ENCODE measurements at places on chromosomes 2 and 18. TPM values are rescaled to one million over a fixed set of nuclear protein-coding genes. Genes with fewer than 3 reads are reported as not detected.

HTR2B gene
- not detected for total RNA-seq

FSIP2 gene
- total RNA-seq = 0.36 TPM

GRCh38 chr2:209501579-209501978, 77.7 kb downstream of the MAP2 start:
- DNase-seq = no peak
- H3K4me1 ChIP-seq = no peaks in the 10 kb centered on the region
- H3K36me3 ChIP-seq = no peaks in the 10 kb centered on the region
- H3K4me3 ChIP-seq = no peak overlapping the region
- H3K27ac ChIP-seq = no peak overlapping the region

DNA sequence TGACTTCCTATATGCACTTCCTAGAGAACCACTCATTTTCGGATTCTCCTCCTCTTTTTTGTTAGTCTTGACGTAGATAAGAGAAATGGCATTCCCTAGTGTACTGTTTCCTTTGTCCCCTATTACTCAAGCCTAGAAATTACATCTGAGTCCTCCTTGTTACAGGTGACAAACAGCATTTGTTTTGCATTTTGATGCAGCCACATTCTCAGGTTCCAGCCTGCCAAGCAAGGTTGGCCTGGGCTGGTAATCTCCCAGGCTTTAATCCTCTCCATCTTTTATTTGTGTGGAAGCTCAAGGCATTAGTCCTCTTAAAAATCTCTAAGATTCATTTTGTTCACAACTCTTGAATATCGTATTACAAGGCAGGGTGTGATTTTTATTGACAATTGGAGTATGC, 318.0 kb upstream of the NRP2 start:
- H3K27ac ChIP-seq = no peak overlapping the region
- H3K4me3 ChIP-seq = no peak overlapping the region
- no peaks in the 10 kb centered on the region for H3K4me1 ChIP-seq
- no peaks in the 10 kb centered on the region for H3K27me3 ChIP-seq
- no peaks in the 10 kb centered on the region for H3K36me3 ChIP-seq
- DNase-seq = no peak

- H3K27me3 ChIP-seq = no peaks in the 10 kb centered on the region
- H3K4me1 ChIP-seq = no peaks in the 10 kb centered on the region
- H3K36me3 ChIP-seq = no peaks in the 10 kb centered on the region
- H3K27ac ChIP-seq = no peak overlapping the region
Measured at GRCh38 chr2:205403244-205403825, 279.0 kb upstream of the NRP2 start.

- H3K27ac ChIP-seq = no peak overlapping the region
- H3K27me3 ChIP-seq = no peaks in the 10 kb centered on the region
- no peak for DNase-seq
- no peaks in the 10 kb centered on the region for H3K4me1 ChIP-seq
Measured at GRCh38 chr2:180449171-180449915, 442.2 kb upstream of the CWC22 start.

- no peak for DNase-seq
- no peaks in the 10 kb centered on the region for H3K36me3 ChIP-seq
- H3K4me1 ChIP-seq = no peaks in the 10 kb centered on the region
- no peaks in the 10 kb centered on the region for H3K27me3 ChIP-seq
- H3K27ac ChIP-seq = no peak overlapping the region
- H3K4me3 ChIP-seq = no peak overlapping the region
Measured at GRCh38 chr2:235542733-235543127, 48.9 kb downstream of the AGAP1 start.
